Activated B cell treated with CpG ODN at 0.5 μM for 24 hours (primary cell): ENCODE measurements at places on chromosomes 1 and 21.
A peak's percentile ranks its signal among the peaks of the same experiment; 100 is the strongest.

- no peak overlapping the region for H3K4me3 ChIP-seq
- no peaks in the 10 kb centered on the region for H3K27me3 ChIP-seq
- peaks cover 51% of the 10 kb centered on the region for H3K4me1 ChIP-seq
Measured at GRCh38 chr1:181148636-181149035, 60.1 kb downstream of the IER5 start.

- H3K4me3 ChIP-seq = no peak overlapping the region
- H3K4me1 ChIP-seq = no peaks in the 10 kb centered on the region
- no peak overlapping the region for H3K27ac ChIP-seq
- no peaks in the 10 kb centered on the region for H3K27me3 ChIP-seq
- no peak for DNase-seq
Measured at GRCh38 chr1:17860812-17861211, 105.7 kb downstream of the ACTL8 start.

DNA sequence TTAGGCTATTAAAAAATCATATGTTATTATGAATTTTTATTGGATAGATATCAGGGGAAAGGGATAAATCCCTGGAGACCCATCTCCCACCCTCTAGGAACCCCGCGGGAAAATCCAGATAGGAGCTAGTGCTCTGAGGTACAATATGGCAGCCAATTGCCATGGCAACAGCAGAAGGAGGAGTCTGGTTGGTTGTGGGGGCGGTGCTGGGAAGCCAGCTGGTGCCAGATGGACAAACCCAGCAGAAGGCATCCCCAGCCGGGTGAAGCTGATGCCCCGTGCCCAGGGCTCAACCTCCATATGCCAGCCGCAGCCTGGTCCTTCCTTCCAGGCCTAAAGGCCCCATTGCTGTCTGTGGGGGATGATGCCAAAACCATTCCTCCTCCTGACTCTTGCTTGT is 38.3 kb downstream of the RHBG start:
- H3K4me3 ChIP-seq = no peak overlapping the region
- no peaks in the 10 kb centered on the region for H3K4me1 ChIP-seq
- H3K27ac ChIP-seq = no peak overlapping the region

- H3K36me3 ChIP-seq = no peaks in the 10 kb centered on the region
- no peaks in the 10 kb centered on the region for H3K27me3 ChIP-seq
- H3K4me1 ChIP-seq = peaks cover 3% of the 10 kb centered on the region
- no peak overlapping the region for H3K27ac ChIP-seq
Measured at GRCh38 chr1:224594851-224595250, 21.3 kb upstream of the CNIH3 start.

DNA sequence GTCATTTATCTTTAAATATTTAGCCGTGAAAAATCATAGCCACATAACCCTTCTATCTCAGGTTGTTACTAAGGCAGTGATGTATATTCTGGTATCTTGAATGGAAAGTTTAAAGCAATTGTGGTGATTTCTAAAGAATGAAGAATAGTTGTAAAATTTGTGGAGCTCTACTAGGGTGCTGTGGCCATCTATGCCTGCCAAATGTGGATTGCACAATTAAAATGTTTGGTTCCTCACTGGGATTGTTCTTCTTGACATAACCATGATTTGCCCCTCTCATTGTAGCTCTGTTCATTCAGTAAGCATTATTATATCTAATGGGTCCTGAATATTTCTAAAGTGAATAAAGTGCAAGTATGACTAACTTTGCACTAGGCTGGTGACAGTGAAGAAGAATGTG is 50.1 kb downstream of the AK4 start:
- no peaks in the 10 kb centered on the region for H3K4me1 ChIP-seq
- no peak overlapping the region for H3K27ac ChIP-seq
- DNase-seq = no peak
- H3K36me3 ChIP-seq = no peaks in the 10 kb centered on the region
- no peak overlapping the region for H3K4me3 ChIP-seq

DNA sequence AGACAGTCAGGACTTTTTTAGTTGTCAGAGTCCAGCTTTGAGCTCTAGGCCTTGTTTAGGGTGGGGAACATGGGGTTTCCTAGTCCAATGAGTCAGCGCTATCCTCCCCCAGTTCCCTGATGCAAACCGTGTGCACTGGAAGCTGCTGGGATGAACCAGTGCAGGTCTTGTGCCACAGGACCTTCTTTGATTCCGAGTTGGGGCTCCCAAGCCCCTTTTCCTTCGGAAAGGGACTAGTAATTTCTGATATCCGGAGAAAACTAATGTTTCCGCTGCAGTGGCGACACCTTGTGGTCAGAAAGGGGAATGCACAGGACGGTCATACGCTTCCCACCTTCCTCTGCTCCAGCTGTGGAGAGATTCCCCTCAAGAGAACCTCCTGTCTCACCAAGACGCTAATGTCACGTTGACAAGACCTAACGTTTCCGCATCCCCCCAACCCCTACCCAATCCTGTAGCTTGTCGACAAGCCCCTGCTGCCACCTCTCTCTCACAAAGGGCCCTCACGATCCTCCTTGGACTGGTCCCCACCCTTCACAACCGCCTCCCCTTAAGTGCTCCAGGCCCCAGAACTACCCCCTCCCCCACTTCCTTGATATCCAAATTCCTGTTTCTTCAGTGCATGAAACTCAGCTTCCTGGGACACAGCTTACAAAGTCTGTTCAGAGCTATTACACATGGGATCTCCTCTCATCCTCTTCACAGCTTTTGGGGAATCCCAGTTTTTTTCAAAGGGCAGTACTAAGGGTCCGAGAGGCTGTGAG is 30.9 kb downstream of the GPA33 start:
- peak; percentile 63 for DNase-seq
- H3K4me3 ChIP-seq = peak overlapping the region; percentile 36
- H3K27me3 ChIP-seq = peaks cover 3% of the 10 kb centered on the region
- no peaks in the 10 kb centered on the region for H3K36me3 ChIP-seq
- peaks cover 4% of the 10 kb centered on the region for H3K4me1 ChIP-seq

GRCh38 chr21:44499211-44499560 is 40.8 kb downstream of the KRTAP10-1 start:
- H3K4me1 ChIP-seq = peaks cover 3% of the 10 kb centered on the region
- no peak overlapping the region for H3K4me3 ChIP-seq
- no peak for DNase-seq
- peaks cover 16% of the 10 kb centered on the region for H3K27me3 ChIP-seq

DNA sequence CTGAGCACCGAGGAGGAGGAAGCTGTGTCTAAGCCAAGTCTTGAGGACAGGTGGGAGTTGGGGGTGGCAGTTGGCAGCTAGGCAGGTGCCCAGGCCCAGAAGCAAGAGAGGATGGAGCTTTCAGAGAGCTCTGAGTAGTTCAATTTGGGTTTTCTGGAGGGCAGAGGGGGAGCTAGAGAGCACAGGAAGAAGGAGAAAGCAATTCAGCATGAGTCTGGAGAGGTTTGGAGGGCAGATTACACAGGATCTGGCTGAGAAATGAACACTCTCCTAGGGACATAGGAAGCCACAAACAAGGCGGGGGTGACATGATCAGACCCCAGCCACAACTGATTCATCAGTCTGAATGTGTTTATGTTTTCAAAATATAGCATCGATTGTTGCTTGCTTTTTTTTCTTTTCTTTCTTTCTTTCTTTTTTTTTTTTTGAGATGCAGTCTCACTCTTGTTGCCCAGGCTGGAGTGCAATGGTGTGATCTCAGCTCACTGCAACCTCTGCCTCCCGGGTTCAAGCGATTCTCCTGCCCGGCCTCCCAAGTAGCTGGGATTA is 23.8 kb downstream of the PTPRF start:
- no peaks in the 10 kb centered on the region for H3K36me3 ChIP-seq
- peaks cover 7% of the 10 kb centered on the region for H3K4me1 ChIP-seq

GRCh38 chr1:2205191-2205952 is 10.8 kb upstream of the FAAP20 start:
- peak overlapping the region; percentile 72 for H3K4me3 ChIP-seq
- H3K27me3 ChIP-seq = no peaks in the 10 kb centered on the region
- peaks cover 29% of the 10 kb centered on the region for H3K4me1 ChIP-seq
- no peak overlapping the region for H3K27ac ChIP-seq
- DNase-seq = peak; percentile 86

DNA sequence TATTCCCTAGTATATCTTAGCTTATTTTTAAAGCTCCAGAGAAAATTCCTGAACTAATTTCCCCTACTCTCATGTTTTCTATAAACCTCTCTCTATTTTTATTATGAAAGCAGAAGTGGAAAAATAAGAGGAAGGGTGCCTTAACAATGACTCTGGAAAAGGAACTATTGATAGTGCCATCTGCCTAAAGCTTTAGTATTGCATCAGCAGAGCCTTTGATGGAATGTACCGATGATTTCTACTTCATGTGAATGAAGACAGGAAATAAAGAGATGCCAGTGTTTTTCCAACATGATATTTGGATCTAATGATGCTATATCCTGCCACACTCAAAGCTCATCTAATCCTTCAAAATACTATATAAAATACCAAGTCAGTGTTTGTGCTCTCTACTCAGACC is 35.1 kb downstream of the TNFSF18 start:
- H3K27ac ChIP-seq = no peak overlapping the region
- no peaks in the 10 kb centered on the region for H3K36me3 ChIP-seq
- no peaks in the 10 kb centered on the region for H3K27me3 ChIP-seq
- peaks cover 54% of the 10 kb centered on the region for H3K4me1 ChIP-seq
- no peak overlapping the region for H3K4me3 ChIP-seq

DNA sequence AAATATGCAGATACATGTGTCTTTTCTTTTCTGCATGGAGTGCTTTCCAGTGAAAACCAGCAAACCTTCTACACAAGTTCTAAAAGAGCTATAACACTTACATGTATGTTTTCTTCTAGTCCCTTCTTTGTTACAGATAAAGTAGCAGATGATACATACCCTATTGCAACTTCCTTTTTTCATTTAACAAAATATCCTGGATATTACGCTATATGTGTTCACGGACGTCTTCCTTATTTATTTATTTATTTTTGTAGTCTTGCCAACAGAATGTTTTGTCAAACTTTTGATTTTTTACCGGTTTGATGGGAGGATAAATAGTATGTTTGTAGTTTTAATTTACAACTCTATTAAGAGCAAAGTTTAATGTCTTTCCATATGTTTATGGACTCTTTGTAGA is 5.2 kb upstream of the GALNT2 start:
- H3K36me3 ChIP-seq = no peaks in the 10 kb centered on the region
- H3K27ac ChIP-seq = no peak overlapping the region
- no peak for DNase-seq
- no peak overlapping the region for H3K4me3 ChIP-seq
- peaks cover 12% of the 10 kb centered on the region for H3K4me1 ChIP-seq
- peaks cover 9% of the 10 kb centered on the region for H3K27me3 ChIP-seq

GRCh38 chr1:63119575-63120155 is 202.7 kb upstream of the FOXD3 start:
- no peak overlapping the region for H3K4me3 ChIP-seq
- H3K4me1 ChIP-seq = no peaks in the 10 kb centered on the region
- peaks cover 7% of the 10 kb centered on the region for H3K27me3 ChIP-seq
- no peaks in the 10 kb centered on the region for H3K36me3 ChIP-seq
- no peak for DNase-seq
